ENCODE measurements at places on chromosomes 6 and 20. TPM values are rescaled to one million over a fixed set of nuclear protein-coding genes. Genes with fewer than 3 reads are reported as not detected.

- H3K27me3 ChIP-seq, result no peaks in the 10 kb centered on the region
- no peaks in the 10 kb centered on the region for H3K4me1 ChIP-seq
- no peak overlapping the region for H3K4me3 ChIP-seq
- no peak for DNase-seq
- H3K36me3 ChIP-seq, result no peaks in the 10 kb centered on the region
- H3K27ac ChIP-seq, result no peak overlapping the region
Measured at GRCh38 chr20:29349836-29350235, 1907.6 kb upstream of the DEFB115 start.

GRCh38 chr6:65004283-65004682 lies 702.7 kb downstream of the EYS start:
- H3K27me3 ChIP-seq, result no peaks in the 10 kb centered on the region
- H3K4me1 ChIP-seq, result no peaks in the 10 kb centered on the region
- H3K4me3 ChIP-seq, result no peak overlapping the region
- no peak overlapping the region for H3K27ac ChIP-seq
- H3K36me3 ChIP-seq, result no peaks in the 10 kb centered on the region

- H3K4me3 ChIP-seq, result no peak overlapping the region
- no peaks in the 10 kb centered on the region for H3K36me3 ChIP-seq
- DNase-seq, result no peak
Measured at GRCh38 chr6:95856876-95857364, 158.9 kb upstream of the FUT9 start.

DNA sequence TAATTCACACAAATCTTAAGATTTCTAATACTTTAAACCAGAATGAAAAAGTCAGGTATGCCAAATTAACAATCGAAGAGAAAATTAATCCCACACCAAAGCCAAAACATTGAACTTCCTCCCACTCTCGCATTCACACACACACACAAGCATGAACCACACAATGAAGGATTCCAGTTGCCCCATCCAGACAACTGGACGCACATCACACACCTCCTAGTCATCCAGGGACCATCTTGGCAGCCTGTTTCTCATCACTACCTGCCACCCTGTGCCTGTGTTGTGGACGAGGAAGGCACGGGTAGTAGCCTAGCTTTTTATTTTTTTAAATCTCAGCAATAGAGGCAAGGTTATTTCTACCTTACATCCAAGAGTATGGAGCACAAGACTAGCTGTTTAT lies 15.2 kb downstream of the B4GALT5 start:
- no peak overlapping the region for H3K27ac ChIP-seq
- no peaks in the 10 kb centered on the region for H3K27me3 ChIP-seq
- H3K36me3 ChIP-seq, result no peaks in the 10 kb centered on the region
- peaks cover 16% of the 10 kb centered on the region for H3K4me1 ChIP-seq

DNA sequence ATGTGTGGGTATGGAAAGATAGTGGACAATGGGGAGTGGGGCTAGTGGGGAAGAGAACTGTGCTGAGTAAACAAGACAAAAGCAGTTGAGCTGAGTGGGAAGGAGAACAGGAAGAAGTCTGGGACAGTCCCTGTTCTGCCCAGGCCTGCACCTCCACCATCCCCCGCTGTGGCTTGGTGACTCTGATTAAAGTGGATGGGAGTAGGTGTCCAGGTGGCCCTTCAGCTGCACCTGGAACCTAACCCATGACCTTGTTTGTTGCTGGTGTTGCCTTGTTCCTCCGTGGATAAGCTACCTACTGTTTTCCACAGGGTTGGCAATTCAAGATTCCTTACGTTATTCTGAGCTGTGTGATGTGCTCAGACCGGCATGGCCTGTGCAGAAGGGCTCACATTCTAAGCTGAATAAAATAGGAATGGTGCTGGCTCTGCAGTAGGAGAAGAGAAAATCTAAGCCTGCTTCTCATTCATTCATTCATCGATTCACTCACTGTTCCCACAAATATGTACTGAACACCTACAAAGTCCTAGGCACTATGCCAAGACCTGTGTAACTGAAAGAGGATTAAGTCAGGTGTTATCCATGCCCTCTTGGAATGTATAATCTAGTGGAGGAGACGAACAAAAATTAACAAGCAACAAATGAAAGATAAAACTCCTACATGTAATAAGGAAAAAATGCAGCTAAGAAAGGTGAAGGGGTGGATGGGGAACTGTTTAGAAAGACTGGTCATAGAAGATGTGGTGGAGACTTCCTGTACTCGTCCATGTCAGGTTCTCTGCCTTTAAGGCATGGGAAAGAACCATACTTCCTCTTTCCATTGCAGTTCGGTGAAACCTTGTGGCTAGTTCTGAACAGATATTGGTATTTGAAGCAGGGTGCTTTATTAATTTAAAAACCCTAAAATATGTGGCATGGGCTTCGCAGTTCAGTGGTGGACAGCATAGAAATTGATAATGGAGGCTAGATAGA lies 10.1 kb upstream of the CALHM6 start:
- no peak overlapping the region for H3K27ac ChIP-seq
- H3K27me3 ChIP-seq, result no peaks in the 10 kb centered on the region
- no peak overlapping the region for H3K4me3 ChIP-seq

DNA sequence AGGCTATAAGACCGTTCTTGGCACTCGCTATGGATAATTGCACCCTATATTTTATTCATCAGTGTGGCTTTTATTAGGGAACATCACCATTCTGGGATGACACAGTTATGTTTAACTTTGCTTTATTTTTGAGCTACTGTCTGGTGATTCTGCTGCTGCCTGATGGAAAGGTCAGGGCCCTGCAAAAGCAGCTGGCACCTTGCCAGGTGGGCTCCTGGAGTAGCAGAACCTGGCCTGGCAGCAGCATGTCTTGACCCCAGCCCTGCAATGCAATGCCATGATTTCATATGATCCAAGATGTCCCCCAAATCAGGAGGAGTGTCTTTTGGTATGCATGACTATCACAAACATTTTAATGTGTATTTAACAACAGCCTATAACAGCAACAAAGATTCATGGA lies 228.4 kb upstream of the RSPO3 start:
- H3K27ac ChIP-seq, result no peak overlapping the region
- H3K4me3 ChIP-seq, result no peak overlapping the region
- H3K27me3 ChIP-seq, result no peaks in the 10 kb centered on the region
- DNase-seq, result no peak

DNA sequence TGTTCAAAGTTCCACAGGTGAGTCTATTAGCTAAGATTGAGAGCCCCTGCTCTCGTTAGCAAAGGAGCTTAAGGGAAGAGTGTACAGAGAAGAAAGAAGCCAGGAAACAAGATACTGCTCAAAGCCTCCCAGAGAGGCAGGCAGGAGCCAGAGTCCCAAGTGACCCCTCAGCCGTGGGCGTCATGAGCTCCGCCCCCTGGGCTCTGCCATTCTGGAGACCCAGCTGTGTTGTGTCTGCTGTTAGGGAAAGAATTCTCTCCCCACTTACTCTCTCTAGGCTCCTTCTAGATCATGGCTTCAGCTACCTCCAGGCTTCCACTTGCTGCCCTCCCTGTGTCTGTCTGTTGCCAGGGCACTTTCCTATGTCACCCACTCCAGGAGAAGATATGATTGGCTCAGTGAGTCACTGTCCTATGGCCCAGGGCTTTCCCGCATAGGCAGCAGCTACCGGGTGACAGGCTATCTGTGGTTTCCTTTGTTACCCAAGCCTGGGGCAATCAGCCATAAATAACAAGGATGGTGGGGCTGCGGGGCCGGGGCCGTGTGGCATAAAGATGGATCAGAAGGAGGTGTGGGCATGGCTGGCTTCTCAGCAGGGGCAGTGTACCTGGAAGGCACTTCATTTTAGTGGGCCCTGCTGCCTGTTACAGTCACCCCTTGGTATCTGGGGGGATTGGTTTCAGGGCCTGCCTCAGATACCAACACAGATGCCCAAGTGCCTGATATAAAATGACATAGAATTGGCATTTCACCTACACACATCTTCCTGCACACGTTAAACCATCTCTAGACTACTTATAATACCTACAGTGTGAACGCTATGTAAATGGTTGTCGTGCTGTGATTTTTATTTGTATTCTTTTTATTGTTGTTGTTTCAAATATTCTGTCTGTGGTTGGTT lies 118.9 kb downstream of the ARMC2 start:
- H3K27me3 ChIP-seq, result no peaks in the 10 kb centered on the region
- H3K27ac ChIP-seq, result peak overlapping the region; percentile 83
- H3K4me1 ChIP-seq, result peaks cover 31% of the 10 kb centered on the region
- no peaks in the 10 kb centered on the region for H3K36me3 ChIP-seq

NKX2-2 gene
- total RNA-seq, result not detected

DNA sequence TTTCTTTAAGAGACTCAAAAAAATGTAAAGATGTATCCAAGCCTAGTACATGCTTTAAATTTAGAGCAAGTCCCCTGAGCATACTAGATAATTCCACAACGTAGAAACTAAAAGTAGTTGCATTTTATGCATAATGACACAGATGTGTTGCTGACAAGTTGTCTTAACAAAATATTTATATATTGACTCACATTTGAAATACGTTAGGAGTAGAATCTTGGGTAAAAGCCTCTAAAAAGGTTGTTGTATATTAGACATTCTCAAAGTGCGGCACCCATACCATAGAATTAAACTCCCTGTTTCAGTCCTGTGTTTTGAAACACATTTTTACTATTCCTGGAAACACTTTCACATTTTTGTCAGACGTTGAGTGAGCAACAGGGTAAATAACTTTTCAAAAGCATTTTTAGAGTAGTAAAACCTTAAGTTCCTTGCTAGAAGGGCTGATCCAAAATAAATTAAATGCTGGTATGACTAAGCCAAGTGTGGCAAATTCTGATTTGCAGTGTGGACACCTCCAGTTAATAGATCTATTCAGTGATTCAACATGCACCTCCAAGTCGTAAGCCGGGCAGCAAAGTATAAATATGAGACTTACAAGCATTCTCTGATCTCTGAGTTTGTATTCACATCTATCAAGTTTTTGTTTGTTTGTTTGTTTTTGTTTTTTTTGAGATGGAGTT lies 97.5 kb downstream of the GMDS start:
- no peaks in the 10 kb centered on the region for H3K4me1 ChIP-seq
- H3K27ac ChIP-seq, result no peak overlapping the region
- no peak for DNase-seq
- no peak overlapping the region for H3K4me3 ChIP-seq

ERVFRD-1 gene
- not detected for total RNA-seq

DNA sequence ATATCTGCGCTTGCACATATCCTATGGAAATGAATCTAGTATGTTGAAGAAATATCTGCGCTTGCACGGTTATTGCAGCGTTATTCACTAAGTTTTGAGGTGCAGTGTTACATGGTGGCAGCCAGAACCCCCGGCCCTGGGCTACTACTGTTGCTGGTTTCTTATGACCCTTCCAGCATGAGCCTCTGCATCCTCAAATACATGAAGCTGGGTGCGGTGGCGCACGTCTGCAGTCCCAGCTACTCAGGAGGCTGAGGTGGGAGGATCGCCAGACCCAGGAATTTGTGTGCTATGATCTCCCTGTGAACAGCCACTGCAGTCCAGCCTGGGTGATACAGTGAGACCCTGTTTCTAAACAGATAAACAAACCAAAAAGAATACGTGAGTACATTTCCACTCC lies 9.3 kb upstream of the CEBPB start:
- DNase-seq, result no peak
- H3K36me3 ChIP-seq, result no peaks in the 10 kb centered on the region
- H3K27me3 ChIP-seq, result no peaks in the 10 kb centered on the region
- no peaks in the 10 kb centered on the region for H3K4me1 ChIP-seq
- H3K27ac ChIP-seq, result no peak overlapping the region
- H3K4me3 ChIP-seq, result no peak overlapping the region

IMPG1 gene
- not detected for total RNA-seq

DNA sequence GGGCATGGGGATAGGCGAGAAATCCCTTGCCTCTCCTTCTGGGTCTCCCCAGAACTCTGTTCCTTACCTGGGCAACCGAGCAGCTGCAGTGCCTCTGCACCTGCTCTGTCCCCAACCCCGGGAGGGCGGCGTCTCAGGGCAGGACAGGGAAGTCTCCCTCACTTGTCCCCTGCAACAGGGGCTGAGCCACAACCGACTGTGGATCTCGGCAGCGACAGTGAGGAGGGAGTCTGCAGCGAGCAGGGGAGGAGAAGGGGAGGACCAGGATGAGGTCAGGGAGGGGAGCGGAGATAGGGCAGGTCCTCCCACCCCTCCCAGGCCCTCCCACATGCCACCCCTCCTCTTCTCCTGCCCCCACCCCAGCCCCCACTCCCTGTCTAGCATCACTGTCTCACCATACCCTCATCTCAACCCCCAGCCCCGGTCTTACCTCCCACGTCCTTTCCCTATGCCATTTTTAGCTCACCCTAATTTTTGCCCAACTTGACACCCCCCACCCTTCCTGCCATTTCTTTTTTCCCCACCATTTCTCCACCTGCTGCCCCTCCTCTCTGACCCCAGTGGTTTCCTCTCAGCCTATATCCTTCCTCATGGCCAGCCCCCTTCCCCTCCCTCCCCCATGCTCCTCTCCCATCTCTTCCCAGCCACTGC lies at the start of gene TNXB:
TSS of gene TNXB (minus strand) at position 225 of the 651 bp plus-strand sequence. CDS start 11,140 bp downstream, outside the sequence.
- H3K4me1 ChIP-seq, result peaks cover 79% of the 10 kb centered on the region
- peak within 1 kb of the TSS; percentile 95 for H3K27ac ChIP-seq
- no peak for DNase-seq
- H3K4me3 ChIP-seq, result peak within 1 kb of the TSS; percentile 49
- no peaks in the 10 kb centered on the region for H3K36me3 ChIP-seq

- no peak overlapping the region for H3K4me3 ChIP-seq
- no peak for DNase-seq
- H3K27me3 ChIP-seq, result no peaks in the 10 kb centered on the region
- no peak overlapping the region for H3K27ac ChIP-seq
- H3K4me1 ChIP-seq, result no peaks in the 10 kb centered on the region
Measured at GRCh38 chr6:96604420-96604819, 41.5 kb downstream of the FHL5 start.

DNA sequence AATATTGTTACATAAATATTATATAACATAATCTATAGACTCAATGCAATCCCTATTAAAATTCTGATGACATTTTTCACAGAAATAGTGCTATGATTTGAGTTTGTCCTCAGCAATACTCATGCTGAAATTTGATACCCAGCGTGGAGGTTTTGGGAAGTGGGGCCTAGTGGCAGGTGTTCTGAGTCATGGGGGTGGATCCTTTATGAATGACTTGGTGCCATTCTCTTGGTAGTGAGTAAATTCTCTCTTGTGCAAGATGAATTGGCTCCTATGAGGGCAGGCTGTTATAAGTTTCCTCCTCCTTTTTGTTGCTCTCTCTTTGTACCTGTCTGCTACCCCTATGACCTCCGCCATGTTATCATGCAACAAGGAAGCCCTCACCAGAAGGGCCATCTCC lies 65.8 kb downstream of the SHPRH start:
- H3K27ac ChIP-seq, result no peak overlapping the region
- H3K4me1 ChIP-seq, result peaks cover 11% of the 10 kb centered on the region
- no peaks in the 10 kb centered on the region for H3K27me3 ChIP-seq
- DNase-seq, result no peak
- peaks cover 13% of the 10 kb centered on the region for H3K36me3 ChIP-seq

GRCh38 chr6:38146021-38146733 lies 326.6 kb downstream of the ZFAND3 start:
- no peak for DNase-seq
- H3K36me3 ChIP-seq, result peaks cover 7% of the 10 kb centered on the region
- peaks cover 17% of the 10 kb centered on the region for H3K4me1 ChIP-seq

TBC1D32 gene
- total RNA-seq, result 3.4 TPM

All from heart left ventricle (tissue), 16 donors.